ENCODE measurements at places on chromosomes 12 and 14.

DNA sequence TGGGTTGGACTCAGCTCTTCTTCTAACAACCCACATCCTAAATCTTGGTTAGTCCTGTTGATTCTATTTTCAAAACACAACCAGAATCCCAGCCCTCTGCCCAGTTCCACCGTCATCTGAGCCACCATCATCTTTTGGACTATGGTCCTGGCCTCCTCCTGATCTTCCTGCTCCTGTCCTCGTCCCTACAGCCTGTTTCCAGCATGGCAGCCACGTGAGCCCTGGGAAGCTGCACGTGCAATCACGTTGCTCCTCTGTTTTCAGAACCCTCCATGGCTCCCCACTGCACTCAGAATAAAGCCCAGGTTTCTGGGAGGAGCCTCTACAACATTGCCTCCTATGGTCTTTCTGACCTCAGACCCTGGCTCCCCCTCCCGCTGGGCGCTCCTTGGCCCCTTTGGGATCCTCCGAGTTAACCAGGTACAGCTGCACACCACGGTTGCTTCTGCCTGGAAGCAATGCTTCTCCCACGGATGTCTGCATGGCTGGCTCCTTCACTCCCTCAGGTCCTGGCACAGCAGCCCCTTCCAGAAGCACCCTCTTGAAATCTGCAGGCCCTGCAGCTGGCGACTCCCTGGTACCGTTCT lies 44.5 kb downstream of the BEGAIN start:
- no peak for DNase-seq

GRCh38 chr14:30559638-30560091 lies 707 bp downstream of the G2E3 start:
- DNase-seq: no peak

DNA sequence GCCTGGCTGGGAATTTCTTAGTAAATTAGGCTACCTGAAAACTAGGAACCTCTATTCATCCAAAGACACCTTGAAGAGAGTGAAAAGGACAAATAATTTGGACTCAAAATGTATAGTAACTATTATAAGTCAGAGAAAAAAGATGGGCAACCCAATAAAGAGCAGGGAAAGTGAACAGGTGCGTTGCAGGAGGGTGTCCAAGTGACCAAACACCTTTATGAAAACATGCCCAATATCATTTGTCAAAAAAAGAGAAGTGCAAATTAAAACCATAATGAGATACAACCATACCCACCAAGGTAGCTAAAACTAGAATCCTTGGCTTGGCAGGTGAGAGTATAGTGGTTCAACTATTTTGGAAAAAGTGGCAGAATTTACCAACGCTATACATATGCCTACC lies 24.9 kb upstream of the PLD4 start:
- no peak for DNase-seq

DNA sequence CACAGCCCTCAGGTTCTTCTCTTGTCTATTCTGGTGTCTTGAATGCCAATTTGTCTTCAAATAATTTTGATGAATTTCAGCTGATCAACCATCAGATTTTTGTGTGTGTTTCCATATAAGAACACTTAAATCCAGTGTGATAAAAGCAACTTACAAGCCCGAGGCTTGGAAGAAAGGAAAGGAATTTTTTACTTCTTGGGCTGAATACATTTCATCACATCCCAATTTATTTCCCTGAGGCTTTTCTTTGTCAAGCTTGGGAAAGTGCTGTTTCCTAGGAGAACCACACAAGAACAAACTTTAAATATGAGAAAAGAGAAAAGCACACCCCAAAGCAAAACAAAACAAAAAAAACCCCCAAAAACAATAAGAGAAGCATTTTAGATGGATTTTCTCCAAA lies 26.6 kb downstream of the GPRC5D start:
- DNase-seq: no peak

- no peak for DNase-seq
Observed at GRCh38 chr12:83005534-83006197, 319.0 kb downstream of the TMTC2 start.

DNA sequence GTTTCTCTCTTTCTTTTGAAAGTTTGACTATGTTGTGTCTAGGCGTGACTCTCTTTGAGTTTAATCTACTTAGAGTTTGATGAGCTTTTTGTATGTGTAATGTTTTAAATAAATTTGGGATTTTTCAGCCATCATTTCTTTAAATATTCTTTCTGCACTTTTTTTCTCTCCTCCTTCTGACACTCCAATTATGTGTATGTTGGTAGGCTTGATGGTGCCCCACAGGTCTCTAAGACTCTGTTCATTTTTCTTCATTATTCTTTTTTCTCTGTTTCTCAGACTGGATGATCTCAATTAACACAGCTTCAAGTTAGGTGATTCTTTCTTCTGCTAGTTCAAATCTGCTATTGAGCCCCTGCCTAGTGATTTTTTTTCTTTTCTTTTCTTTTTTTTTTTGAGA lies 14.5 kb upstream of the CCND2 start:
- no peak for DNase-seq

DNA sequence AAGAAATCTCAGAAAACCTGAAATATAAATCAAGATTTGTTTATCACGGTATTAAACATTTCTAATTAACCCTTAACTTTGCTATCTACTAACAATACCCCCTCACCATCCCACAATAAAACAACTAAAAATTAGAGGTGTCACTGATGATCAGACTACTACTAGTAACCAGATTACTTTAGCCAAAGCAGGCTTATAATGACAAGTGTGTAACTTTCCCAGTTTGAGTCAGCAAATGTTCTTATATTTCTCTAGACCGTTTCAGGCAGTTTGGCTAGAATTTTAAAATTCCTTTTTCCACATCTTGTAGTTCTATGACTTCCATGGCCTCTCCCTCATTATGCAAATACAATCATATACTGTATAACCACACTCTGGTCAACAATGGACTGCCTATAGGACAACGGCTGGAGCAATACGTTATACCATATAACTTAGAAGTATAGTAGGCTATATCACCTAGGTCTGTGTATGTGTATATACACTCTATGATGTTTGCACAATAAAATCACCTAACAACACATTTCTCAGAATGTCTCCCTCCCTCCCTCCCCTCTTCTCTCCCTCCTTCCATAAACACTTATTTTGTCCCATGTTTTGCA lies 102.1 kb downstream of the DENND5B start:
- no peak for DNase-seq

DNA sequence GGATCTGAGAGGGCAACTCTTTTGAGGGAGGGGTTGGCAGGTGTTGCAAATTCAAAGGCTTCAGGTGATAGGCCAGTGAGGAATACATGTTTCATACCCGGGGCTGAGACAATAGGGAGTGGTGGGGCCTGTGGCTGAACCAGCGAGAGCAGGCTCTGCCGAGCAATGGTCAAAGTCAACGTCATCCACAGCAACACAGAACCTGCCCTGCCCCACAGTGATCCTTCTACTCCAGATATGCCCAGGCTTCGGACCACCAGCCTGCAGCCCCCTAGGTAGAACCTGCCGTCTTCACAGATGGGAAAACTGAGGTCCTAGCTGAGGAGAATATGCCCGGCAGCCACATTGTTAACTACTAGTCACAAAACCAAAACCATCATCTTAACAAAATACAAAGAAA lies 4.1 kb downstream of the SERPINA1 start:
- no peak for DNase-seq

GRCh38 chr12:81070846-81071245 lies 7.0 kb upstream of the ACSS3 start:
- no peak for DNase-seq

- DNase-seq: no peak
Observed at GRCh38 chr12:107405436-107405835, 280.2 kb upstream of the PWP1 start.

DNA sequence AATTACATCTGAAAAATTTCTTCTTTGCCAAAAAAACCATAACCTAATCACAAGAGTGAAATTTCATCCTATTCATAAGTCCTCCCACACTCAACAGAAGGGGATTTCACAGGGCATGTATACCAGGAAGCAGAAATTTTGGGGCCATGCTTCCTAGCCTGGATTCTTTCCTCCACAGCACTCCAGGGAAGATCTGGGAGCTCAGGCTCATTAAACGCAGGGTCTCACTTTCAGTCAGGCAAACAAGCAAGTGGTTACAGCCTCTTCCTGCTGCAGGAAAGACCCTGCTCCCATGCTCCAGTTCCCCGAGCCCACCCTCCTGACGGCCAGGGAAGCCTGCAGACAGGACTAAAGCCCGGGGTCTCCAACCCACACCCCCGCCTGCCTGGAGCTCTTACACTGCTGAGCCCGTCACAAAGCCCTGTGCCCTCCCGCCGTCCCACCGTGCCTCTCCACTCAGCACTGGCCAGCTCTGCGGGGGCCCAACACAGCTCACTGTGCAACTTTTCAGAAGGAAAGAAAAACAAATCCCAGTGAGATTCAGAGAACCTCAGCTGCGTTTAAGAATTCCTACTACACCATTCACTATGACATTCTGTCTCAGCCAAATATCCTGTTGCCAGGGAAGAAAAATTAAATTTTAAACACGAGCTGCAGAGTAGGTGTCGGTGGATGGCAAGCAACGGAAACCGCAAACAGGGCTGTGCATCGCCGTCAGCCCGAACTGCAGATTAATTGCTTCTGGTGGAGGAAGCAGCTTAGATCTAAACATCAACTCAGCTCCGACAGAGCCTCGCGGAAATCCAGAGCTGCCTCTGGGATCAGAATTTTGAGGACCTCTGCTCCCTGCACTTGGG lies 106.7 kb upstream of the SFSWAP start:
- peak; percentile 25 for DNase-seq

GRCh38 chr14:67579040-67579439 lies 21.0 kb downstream of the PIGH start:
- no peak for DNase-seq

- no peak for DNase-seq
Observed at GRCh38 chr12:18521461-18521860, 216.4 kb downstream of the PLCZ1 start.
